D341Med (cell line): ENCODE measurements at places on chromosomes 2 and 18.

GRCh38 chr2:149990965-149991364 is 403.4 kb upstream of the MMADHC start:
- DNase-seq: no peak

DNA sequence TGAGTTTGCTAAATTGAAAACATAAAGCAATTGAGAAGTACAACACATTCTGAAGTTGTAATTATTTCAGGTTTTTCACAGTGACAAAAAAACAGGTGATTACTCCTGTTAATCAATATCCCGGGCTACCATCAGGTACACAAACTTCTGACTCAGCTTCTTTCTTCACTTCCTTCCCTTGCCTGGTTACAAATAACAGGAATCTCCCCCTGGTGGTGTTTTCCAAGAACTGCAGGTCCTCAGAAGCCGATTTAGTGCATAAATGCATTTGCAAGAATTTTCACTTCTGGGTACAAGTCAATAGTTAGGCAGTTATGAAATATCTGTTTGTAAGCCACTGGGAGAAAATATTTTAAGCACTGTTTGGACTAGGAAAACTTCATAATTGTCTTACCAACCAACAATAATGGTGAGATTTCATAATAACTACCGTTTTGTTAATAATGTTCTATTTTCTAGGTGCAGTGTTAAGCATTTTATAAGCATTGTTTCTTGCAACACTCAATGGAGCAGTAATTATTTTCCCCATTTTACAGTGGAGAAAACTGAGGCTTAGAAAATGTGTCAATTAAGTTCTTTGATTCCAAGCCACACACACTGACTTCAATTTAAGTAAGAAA is 12.4 kb upstream of the GMCL1 start:
- peak; percentile 47 for DNase-seq

GRCh38 chr2:119728421-119728820 is 31.3 kb upstream of the PTPN4 start:
- DNase-seq: no peak

GRCh38 chr18:57668021-57668420 is 46.4 kb upstream of the NARS1 start:
- no peak for DNase-seq

- no peak for DNase-seq
Measured at GRCh38 chr2:102061962-102062795, 70.4 kb downstream of the IL1R2 start.

- DNase-seq: no peak
Measured at GRCh38 chr2:86751778-86752177, 31.7 kb downstream of the RMND5A start.

DNA sequence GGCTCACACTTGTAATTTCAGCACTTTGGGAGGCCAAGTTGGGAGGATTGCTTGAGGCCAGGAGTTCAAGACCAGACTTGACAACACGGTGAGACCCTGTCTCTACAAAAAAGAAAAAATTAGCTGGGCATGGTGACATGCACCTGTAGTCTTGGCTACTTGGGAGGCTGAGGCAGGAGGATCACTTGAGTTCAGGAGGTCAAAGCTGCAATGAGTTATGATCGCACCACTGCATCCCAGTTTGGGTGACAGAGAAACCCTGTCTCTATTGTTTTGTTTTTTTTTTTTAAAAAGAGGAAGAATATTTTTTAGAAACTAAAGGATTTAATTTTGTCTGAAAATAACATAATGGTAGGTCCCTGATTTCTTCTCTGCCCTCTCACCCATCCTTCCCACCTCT is 79.4 kb upstream of the TMEM200C start:
- DNase-seq: no peak

GRCh38 chr2:64186699-64187605 is 42.7 kb upstream of the PELI1 start:
- DNase-seq: no peak

GRCh38 chr18:1680108-1680507 is 775.4 kb downstream of the ADCYAP1 start:
- DNase-seq: no peak

GRCh38 chr2:2621855-2622254 is 290.8 kb upstream of the MYT1L start:
- DNase-seq: no peak

GRCh38 chr18:46097431-46097800 is 680 bp downstream of the ATP5F1A start:
- DNase-seq: no peak

GRCh38 chr2:46375566-46376125 is 78.4 kb downstream of the EPAS1 start:
- no peak for DNase-seq

DNA sequence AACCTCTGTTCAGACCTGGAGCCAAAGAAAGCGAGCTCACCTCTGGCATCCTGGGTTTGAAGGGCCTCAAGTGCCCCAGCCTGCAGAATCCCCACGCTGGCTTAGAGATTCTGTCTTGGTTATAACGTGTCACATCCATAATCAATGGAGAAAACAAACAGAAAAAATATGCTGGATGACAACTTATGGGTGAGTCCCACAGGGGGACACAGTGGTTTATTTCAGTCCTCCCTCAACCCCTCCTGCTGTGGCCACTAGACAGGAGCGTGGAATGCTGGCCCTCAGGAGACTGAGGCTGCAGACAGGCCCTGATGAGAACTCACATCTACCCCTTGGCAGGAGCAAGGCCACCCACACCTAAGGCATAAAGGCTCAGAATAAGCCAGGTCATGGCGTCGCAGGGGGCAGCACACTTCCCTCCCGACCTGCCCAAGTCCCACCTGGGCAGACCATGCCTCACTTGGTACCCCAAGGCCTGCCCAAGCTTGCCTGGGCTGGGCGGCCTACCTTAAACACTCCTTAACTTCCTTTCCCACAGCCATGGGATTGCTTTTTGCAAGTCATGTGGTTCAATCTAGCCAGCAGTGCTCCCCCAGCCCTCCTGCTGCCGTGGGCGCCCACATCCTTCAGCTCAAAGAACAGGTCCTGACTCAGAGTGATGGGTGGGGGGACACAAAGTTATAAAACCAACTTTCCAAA is 19.9 kb downstream of the COX7A2L start:
- no peak for DNase-seq

DNA sequence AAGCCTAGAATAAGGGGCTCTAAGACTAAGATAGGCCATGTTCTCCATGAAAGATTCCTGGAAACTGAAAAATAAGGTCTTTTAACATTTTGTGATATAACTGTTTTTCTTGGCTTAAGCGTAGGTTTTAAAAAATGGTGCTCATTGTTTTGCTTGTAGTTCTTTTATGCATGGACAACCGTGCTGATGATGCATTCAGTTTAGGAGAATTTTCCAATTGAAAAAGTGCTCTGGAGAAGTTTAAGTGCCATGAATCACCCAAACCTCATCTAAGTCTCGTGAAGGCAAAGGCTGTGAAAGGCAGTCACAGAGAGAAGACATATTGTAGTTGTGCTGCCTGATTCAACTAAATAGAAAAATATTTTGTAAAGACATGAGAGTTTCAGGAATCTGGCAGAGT is 111.8 kb upstream of the GAREM1 start:
- no peak for DNase-seq

GRCh38 chr2:48551548-48551947 is 21.6 kb downstream of the STON1 start:
- DNase-seq: no peak

- no peak for DNase-seq
Measured at GRCh38 chr2:234960175-234961088, 8.6 kb downstream of the SH3BP4 start.

GRCh38 chr2:229153951-229154350 is 117.1 kb downstream of the PID1 start:
- no peak for DNase-seq

- DNase-seq: no peak
Measured at GRCh38 chr2:15315411-15315810, 245.7 kb downstream of the NBAS start.

- DNase-seq: no peak
Measured at GRCh38 chr2:2867397-2867979, 510.1 kb downstream of the EIPR1 start.
